ENCODE measurements at places on chromosomes 1 and 21.

DNA sequence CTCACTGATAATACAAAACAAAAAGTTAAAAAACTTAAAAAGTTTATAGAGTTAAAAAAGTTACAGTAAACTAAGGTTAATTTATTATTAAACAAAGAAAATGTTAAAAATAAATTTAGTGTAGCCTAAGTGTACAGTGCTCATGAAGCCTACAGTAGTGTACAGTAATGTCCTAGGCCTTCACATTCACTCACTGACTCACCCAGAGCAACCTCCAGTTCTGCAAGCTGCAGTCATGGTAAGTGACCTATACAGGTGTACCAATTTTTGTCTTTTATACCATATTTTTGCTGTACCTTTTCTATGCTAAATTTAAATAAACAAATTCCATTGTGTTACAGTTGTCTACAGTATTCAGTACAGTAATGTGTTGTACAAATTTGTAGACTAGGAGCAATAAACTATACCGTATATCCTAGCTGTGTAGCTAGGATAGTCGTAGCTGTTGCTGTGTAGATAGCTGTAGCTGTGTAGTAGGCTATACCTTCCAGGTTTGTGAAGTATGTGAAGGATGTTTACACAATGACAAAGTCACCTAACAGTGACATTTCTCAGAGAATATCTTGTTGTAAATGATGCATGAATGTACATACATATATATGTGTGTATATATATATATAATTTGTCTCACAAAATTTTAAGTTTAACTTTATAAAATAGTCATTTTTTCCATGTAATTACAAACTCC, 140.2 kb downstream of the TGFB2 start:
- DNase-seq: no peak

DNA sequence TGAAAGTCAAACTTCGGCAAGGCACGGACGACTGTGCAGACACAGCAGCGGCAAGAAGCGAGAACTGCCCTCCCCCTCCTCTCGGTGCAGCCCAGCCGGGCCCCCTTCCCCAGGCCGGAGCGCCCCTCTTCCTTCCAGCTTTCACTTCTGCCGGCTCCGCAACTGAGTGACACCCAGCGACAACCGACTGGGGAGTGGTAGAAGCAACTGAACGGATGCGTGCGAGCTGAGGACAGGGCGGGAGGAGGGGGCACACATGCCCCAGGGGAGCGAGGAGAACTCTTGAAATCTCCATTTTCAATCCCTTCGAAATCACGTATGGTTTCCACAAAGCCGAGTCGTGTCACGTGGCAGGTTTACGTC, 146.6 kb downstream of the PGBD5 start:
- no peak for DNase-seq

- DNase-seq: no peak
Measured at GRCh38 chr1:11354893-11355553, 82.0 kb downstream of the UBIAD1 start.

DNA sequence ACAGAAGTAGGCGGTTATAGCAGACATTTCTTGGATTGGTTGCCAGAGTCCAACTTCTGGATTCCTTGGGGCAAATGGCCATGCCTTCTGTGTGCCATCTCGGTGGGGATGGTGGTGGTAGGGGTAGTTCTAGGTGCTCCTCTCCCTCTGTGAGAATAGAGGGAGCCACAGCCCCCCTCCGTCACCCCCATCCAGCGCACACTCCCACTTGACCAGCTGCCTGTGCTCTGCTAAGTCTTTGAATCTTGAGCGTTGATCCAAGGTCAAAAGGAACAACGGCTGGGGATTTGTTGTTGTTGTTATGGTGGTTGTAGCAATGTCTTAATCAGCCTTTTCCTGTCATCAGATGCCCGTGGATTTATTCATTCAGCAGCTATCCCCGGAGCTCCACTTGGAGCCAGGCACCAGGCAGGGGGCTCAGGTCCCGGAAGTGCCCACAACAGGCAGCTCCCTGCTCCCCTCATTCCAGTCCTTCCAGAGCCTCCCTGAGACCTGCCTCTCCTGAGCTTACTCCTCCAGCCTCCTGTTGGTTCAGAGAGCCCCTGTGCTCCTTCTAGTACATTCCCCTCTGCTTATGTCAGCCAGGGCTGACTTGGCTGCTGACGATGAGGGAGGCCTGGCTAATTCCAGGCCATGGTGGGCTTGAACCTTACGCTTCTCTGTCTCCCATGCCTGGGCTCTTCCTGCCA, 146.6 kb upstream of the WNT4 start:
- no peak for DNase-seq

- DNase-seq: no peak
Measured at GRCh38 chr1:166960858-166961474, 14.4 kb downstream of the ILDR2 start.

DNA sequence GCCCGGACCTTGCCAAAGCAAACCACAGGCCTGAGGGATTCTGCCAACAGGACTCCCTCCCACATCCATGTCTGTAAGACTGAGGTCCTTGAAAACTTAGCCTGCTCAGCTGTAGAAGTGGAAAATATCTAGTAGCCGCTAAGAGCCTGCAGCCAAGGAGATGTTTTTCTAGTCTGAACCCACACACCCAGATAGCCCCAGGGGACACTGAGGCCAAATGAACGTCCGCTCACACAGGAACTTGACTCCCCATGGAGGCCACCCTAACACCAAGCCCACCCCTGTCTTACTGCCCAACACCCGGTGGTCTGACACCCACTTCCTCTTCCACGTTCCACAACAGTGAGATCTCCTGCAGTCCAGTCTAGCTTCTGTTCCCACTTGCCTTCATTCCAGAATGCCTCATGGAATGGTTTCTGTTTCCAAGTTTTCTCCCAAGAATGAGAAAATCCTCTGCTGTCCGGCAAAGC, 174.8 kb downstream of the PLPP3 start:
- no peak for DNase-seq

GRCh38 chr1:147389532-147390184, 147.2 kb downstream of the CHD1L start:
- no peak for DNase-seq

GRCh38 chr1:245810181-245810769, 655.5 kb downstream of the KIF26B start:
- DNase-seq: no peak
